ENCODE measurements at places on chromosomes 7 and 10.

DNA sequence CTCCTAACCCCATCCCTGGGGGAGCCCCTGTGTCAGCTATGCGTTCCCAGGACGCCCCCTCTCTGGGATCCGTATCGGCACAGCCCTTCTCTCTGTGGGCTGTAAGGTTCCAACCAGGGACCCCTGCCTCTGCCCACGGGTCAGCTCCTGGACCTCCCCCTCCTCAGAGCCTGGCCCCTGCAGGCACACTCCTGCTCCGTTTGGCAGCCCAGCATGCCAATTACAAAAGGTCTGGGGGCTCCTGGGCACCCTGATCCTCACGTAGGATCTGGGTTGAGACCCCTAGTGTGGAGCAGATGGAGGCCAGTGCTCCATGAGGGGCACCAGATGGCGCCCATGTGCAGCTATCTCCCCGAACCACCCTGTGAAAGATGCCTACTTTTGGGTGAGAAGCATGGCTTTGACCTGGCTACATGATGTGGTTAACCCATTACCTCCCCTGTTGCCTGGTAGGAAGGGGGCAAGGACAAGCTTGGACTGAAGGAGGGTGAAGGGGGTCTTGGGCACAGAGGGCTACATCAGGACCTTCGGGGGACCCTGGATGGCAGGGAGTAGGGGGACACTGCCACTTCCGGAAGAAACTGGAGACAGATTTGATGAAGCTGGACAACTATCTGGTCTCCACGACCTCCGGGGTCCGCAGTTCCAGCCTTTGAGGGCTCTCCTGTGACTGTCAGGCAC, 9.0 kb downstream of the TACR2 start:
- no peak for DNase-seq

- DNase-seq, result no peak
Measured at GRCh38 chr10:96440361-96441292, 73.1 kb downstream of the TLL2 start.

- no peak for DNase-seq
Measured at GRCh38 chr10:30573721-30574431, 55.7 kb downstream of the LYZL2 start.

DNA sequence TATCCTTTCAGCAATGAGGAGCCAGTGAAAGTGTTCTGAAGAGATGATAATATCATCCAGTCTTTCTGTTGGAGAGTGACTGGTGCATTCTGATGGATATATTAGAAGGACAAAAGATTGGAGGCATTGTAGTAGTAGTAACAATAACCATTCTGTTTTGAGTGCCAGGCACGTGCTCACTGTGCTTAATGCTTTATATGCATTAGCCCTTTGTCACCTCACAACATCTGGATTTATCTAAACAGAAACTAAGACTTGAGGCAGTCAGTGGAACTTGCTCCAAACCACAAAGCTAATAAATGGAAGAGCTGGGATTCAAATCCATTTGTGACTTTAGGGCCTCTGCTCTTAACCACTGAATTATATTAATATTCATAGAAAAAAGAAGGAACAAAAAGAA, 84.5 kb upstream of the OIT3 start:
- no peak for DNase-seq

GRCh38 chr10:70348228-70348850, 34.1 kb downstream of the LRRC20 start:
- DNase-seq, result no peak

GRCh38 chr10:76000550-76000949, 569.1 kb downstream of the LRMDA start:
- no peak for DNase-seq

GRCh38 chr10:97828721-97829120, 20.9 kb upstream of the GOLGA7B start:
- DNase-seq, result no peak

Measured in tibial artery (tissue), 4 donors.